ENCODE measurements at places on chromosomes 6 and 20.
A peak's percentile ranks its signal among the peaks of the same experiment; 100 is the strongest.

GRCh38 chr6:104940893-104941728 lies 15.8 kb upstream of the LIN28B start:
- DNase-seq, result peak; percentile 85

- DNase-seq, result no peak
These were observed 1.2 kb downstream of the ENTPD6 start for GRCh38 chr20:25196786-25197120.

- DNase-seq, result no peak
These were observed 2.7 kb upstream of the RHAG start for GRCh38 chr6:49639177-49639817.

GRCh38 chr6:167100241-167100674 lies 22.6 kb upstream of the CCR6 start:
- no peak for DNase-seq

DNA sequence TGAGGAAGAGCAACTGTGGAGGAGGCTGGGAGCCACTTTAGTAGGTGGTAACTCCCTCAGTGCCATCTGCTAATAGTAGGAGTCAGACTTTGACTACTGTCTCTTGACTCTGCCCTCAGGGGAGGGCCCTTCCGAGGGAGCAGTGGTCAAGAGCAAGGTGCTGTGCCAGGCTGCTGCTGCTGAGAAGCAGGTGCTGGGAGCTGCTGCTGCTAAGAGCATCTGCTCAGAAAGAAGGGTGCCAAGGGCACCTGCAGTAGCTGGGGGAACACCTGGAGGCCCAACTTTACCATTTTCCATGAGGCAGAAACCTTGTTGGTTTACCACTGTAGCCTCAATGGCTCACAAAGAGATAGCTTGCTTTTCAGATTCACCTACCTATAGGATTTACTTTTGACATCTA lies 18.5 kb downstream of the GGTLC1 start:
- no peak for DNase-seq

- DNase-seq, result peak; percentile 16
These were observed 42.3 kb upstream of the NAA20 start for GRCh38 chr20:19974630-19975435.

- DNase-seq, result no peak
These were observed 192.3 kb downstream of the UTRN start for GRCh38 chr6:144477396-144477795.

GRCh38 chr6:108598305-108598863 lies 37.7 kb downstream of the FOXO3 start:
- DNase-seq, result no peak

- no peak for DNase-seq
These were observed 54.4 kb downstream of the TOX2 start for GRCh38 chr20:43969028-43969447.

GRCh38 chr6:159609652-159610178 lies 83.3 kb downstream of the SOD2 start:
- no peak for DNase-seq

GRCh38 chr6:79702691-79703090 lies 71.6 kb downstream of the SH3BGRL2 start:
- DNase-seq, result no peak

- no peak for DNase-seq
These were observed 233.0 kb upstream of the CEP162 start for GRCh38 chr6:84460491-84460890.

DNA sequence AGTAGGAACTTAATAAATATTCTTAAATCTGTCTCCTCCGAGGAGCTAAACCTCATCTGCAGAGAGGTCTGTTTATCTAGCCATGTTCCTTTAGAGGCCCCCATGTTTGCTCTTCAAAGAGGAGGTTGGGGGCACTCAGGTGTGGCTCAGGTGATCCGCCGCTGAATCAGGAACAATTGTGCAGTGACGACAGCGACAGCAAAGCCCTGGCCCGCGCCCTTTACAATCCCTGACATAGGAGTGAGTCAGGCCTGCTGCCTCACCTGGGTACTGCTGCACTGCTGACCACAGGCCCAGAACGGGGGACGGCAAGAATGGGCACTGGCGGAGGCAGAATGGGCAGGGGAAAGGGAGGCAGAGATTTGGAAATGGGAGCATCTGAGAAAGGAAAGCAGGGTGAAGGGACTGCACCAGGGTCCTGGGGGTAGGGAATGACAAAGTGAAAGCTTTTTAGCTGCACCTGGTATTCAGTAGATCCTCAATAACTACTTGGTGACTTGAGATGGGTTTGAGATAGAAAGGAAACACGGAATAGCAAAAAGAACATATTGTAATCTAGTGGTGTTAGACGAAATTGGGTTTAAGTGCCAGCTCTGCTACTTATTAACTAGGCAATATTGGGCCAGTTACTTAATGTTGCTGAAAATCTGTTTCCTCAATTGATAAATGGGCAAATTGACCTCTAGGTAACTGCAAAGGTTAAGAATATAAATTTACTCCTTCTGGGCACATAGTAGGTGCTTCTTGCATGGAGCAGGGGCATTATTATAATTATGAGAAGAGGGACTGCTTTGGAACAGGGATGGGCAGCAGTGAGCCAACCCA lies 5.4 kb upstream of the IER3 start:
- no peak for DNase-seq

- DNase-seq, result no peak
These were observed 273.0 kb upstream of the TAB2 start for GRCh38 chr6:149044528-149044927.

GRCh38 chr6:80341330-80341729 lies 234.9 kb downstream of the BCKDHB start:
- no peak for DNase-seq

- DNase-seq, result no peak
These were observed 6.8 kb downstream of the FOXF2 start for GRCh38 chr6:1395941-1396908.

DNA sequence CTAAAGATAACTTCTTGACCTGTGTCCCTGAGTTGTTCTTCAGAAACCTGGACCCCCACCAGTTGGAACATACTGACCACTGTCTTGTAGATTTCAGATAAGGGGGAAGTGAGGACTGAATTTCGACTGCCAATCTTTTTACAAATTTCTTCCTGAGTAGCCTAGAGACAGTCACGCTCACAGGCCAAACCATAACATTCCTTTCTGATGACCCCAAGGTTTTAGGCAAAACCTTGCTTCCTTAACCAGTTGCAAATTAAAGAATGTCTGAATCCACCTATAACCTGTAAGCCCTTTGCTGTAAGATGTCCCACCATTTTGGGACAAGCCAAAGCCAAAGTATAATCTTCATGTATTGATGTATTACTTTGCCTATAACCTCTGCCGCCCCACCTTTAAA lies 306.9 kb downstream of the LRFN2 start:
- no peak for DNase-seq

- no peak for DNase-seq
These were observed 189.8 kb upstream of the CEP162 start for GRCh38 chr6:84417260-84417659.

DNA sequence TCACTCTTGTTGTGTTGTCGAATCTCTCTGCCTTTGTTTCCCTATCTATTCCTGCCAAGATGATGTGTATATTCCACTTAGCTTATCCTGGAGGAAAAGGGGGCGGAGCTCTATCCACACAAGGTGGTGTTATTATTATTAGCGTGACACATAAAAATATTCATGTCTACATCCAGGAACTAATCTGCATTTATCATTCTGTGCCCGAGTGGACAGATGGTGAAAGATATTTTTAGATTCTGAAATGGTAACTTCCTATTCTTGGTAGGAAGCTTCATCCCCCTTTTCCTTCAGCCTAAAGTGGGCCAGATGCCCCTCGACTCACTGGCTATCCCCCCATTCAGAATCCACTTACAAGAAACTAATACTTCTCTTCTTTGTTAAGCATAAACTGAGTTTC lies 2.0 kb downstream of the XKR7 start:
- DNase-seq, result no peak

GRCh38 chr6:118080547-118080946 lies 173.5 kb downstream of the SLC35F1 start:
- no peak for DNase-seq

DNA sequence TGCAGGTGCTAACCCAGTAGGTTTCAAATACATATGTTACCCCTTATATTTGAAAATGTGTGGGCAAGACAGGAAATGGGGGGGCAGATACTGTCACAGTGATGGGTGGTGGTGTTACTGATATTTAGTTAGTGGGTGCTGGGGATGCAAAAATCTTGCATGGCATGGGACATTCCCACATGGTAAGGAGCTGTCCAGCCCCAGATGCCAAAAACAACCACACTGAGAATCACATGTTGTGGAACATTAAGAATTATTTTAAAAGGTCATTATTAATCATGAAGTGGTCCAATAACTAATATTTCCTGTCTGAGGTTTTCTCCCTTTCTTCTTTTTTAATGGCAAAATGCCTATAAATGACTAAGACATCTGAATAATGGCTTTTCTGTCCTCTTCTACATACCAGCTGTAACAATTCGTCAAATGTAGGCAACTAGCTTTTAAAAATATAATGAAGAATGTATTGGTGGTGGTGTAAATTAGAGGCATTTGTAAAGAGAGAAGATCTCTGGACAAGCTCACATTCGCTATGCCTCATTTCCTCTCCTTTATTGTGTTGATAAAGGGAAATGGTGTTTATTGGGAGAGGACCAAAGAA lies 57.3 kb upstream of the SLC35B3 start:
- DNase-seq, result no peak

- no peak for DNase-seq
These were observed 88.2 kb upstream of the FAM83B start for GRCh38 chr6:54758340-54758739.

DNA sequence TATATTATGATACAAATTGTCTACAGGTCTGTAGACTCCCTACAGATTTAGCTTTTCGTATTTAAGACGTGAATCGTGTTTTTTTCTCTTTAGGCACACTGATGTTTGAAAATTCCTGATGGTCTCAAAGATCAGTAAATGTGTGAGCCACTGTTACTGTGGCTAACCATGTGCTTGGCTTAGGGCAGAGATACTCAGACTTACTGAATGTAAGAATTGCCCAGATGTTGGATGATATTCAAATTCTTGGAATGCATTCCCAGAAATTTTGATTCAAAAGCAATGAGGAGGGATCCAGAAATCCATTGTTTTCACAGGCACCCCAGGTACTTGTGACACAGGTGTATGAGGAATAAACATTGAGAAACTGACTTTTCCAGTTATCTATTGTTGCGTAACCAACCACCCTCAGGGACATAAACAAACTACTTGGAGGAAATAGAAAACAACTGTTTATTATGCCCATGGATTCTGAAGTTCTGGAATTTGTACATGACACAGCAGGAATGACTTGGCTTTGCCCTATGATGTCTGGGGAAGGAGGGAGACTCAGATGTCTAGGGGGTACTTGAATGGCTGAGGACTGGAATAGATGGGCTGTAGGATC lies 339.6 kb upstream of the CITED2 start:
- DNase-seq, result no peak

GRCh38 chr6:160534050-160534696 lies 129.9 kb downstream of the LPA start:
- peak; percentile 80 for DNase-seq

- no peak for DNase-seq
These were observed 139.1 kb downstream of the CDH26 start for GRCh38 chr20:60097285-60097684.

DNA sequence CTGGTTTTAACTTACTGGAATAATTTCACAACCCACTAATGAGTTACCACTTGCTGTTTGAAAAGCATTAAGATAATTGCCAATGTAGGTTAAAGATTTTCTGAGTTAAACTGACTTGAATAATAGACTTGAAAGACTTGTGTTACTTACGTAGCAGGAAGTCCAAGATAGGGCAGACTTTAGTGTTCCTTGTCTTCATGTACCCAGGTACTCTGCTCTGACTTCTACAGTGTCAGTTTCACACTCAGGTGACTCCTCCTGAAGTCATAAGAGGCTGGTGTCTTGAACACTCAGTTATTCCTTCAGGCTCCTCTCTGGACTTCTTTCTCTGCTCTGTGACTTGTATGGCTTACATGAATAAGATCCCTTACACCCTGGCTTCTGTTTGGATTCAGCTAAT lies 76.3 kb upstream of the SGK1 start:
- DNase-seq, result no peak

- DNase-seq, result peak; percentile 93
These were observed 7.4 kb upstream of the BPIFA3 start for GRCh38 chr20:33209789-33210188.

GRCh38 chr6:156807028-156807427 lies 29.9 kb downstream of the ARID1B start:
- no peak for DNase-seq

DNA sequence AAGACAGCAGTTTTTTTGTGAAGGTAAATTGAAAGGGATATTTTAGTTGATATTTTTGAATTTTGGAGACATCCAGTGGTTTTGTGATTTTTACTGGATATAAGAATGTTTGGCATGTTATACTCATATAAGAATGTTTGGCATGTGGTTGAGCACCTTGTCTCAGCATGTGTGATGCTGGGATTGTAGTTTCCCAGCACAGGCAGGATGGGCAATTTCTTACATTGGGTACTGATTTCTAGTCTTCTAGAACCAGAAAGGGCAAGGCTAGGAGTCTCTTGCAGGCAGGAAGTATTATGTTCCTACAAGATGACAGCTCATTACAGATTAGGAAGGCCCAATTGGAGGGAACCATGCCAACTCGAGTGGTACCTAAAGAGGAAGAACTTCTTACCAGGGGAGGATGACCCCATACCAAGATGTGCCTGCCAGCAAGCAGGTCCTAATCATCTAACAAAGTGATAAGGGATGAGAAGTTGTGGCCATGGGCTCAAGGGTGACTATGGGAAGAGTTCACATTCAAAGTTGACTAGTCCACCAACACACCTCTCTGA lies 377.8 kb downstream of the UTRN start:
- DNase-seq, result no peak

- no peak for DNase-seq
These were observed 4.5 kb upstream of the TAF8 start for GRCh38 chr6:42045538-42046460.

- no peak for DNase-seq
These were observed 51.8 kb upstream of the SLCO4A1 start for GRCh38 chr20:62590309-62591121.

- DNase-seq, result no peak
These were observed 142.6 kb upstream of the HMGN3 start for GRCh38 chr6:79377047-79377446.

GRCh38 chr6:32234934-32235333 lies 11.1 kb upstream of the NOTCH4 start:
- no peak for DNase-seq

GRCh38 chr6:10409233-10409721 lies 5.6 kb downstream of the TFAP2A start:
- no peak for DNase-seq

GRCh38 chr6:54335871-54336270 lies 27.6 kb downstream of the TINAG start:
- DNase-seq, result no peak

GRCh38 chr6:169868458-169868857 lies 117.0 kb downstream of the ERMARD start:
- DNase-seq, result no peak
